ENCODE measurements at places on chromosomes 5 and 9.

GRCh38 chr9:111427186-111427585, 57.0 kb downstream of the ECPAS start:
- no peak for DNase-seq

DNA sequence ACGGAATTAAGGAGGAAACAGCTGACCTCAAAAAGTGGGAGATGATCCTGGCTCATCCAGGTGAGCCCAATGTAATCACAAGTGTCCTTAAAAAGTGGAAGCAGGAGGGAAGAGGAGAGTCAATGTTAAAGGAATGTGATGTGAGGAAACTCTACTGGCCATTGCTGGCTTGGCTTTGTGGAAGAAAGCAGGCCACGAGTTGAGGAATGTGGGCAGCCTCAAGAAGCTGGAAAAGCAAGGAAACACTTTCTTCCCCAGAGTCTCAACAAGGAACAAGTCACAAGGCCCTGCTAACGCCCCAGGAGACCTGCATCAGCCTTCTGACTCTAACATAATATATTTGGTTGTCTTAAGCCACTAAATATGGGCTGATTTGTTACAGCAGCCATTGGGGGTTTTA, 252.8 kb downstream of the PSAT1 start:
- DNase-seq, result no peak

GRCh38 chr5:1508659-1509290, 15.0 kb downstream of the LPCAT1 start:
- DNase-seq, result no peak

GRCh38 chr5:74587890-74588289, 52.6 kb downstream of the ENC1 start:
- DNase-seq, result no peak

DNA sequence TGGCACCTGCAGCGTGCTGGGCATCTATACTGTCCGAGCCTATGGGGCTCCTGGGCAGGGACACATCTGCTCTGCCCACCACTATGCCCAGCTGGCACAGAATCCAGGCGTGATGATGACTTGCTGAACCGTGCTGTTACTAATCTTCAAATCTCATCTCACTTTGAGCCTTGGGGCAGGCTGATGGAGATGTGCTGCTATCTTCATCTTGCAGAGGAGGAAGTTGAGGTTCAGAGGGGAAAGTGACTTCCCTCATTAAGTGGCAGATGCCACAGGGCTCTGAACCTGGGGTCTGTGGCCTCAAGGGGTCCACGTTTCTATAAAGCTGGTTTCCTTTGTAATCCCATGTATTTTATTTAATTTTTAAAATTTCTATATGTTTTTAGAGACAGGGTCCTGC, 4.7 kb downstream of the SLC2A6 start:
- no peak for DNase-seq

DNA sequence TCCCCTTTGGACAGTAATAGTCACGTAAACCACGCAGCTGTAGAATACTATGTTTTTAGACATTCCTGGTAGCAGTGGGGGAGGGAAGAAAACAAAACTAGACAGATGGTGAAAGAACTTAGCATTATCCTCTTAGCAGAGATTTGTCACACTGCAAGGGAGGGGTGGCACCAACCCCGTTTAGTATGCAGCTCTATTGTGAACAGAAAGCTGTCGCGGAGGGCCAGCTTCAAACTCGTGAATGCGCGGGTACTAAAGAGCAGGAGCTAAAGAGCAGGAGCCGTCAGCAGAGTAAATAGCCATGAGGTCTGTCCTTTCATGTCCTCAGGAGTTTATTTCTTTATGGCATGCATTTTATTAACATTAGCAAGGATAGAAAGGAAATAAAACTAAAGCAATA, 141.9 kb upstream of the SLC12A2 start:
- peak; percentile 54 for DNase-seq

DNA sequence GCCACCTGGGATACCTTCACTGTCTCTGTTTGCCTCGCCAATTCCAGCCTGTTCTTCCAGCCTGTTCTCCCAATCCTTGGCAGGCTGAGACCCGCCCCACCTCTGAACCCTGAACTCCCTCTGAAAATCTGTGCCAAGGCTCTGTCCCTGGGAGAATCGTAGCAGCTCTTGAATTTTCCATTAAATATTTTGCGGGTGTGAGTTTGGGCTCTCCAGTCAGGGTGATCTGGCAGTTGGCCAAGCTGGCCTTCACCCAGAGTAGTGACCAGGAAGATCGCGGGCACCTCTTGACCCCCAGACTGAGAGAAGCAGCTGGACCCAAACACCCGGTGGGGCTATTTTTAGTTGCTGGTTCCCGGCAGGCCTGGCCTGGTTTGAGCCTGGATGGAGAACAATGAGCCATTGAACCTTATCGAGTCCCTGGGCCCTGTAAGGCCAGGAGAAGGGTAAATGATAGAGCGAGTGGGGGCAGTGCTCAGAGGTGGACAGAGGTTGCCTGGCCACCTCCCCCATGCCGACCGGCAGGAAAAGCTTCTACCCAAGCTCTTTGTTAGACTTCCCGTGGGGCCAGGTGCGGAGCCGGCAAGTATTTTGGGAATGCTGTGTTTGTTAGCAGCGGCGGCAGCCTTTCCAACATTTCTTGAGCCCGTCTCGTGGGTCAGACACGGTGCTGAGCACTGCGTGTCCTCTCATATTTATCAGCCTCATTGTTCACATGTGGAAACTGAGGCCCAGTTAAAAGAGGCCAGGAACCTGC, 146.2 kb downstream of the RGS3 start:
- DNase-seq, result peak; percentile 35

- no peak for DNase-seq
Measured at GRCh38 chr9:111029260-111029659, 9.0 kb downstream of the LPAR1 start.

DNA sequence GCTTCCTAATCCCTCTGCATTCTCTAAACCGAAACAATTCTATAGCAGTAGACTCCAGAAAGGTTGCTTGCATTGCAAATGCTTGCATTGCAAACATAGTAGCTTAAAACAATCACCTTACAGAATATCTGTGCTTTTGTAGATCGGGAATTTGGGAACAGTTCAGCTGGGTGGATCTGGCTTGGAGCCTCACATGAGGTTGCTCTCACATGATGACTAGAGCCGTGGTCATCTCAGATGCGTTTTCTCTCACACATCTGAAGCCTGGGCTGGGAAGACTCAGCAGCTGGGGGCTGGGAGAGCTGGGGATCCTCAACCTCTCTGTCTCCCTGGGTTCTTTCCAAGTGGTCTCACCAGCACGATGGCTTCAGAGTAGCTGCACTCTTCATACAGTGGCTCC, 127.8 kb downstream of the MSX2 start:
- DNase-seq, result no peak

DNA sequence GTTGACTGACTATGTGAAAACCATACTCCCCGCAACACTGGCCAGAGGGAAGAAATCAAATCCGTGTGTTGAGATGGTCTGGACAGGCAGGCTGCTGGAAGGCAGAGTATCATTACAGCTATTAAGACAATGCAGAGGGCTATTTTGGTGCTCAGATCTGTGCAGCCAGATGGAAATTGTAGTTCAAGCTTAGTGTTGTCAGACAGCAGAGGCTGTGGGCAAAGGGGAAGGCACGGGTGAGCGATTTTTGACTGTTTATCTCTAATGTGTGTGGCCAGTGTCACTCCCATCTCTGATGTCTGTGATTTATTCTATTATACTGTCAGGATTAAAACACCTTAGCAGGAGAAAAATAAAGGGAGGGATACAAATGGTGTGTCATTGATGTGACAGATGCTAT, 984.4 kb upstream of the WWC1 start:
- DNase-seq, result no peak

DNA sequence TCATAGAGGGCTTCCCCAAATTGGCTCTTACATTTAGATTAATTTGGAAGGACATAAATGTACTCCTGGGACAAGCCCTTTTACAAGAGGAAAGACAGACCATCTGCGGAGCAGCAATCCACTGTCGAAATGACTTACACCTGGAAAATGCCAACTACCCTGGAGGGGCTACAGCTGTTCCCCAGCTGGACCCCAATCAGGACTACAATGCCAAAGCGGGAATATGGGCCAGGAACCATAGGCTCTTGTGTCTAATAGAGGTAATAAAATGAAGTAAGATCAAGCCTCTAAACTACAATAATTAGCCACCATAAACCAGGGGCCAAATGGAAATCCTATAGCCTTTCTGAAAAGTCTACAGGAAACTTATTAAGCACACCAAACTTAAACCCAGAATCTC, 581.3 kb downstream of the PDE4D start:
- DNase-seq, result no peak

DNA sequence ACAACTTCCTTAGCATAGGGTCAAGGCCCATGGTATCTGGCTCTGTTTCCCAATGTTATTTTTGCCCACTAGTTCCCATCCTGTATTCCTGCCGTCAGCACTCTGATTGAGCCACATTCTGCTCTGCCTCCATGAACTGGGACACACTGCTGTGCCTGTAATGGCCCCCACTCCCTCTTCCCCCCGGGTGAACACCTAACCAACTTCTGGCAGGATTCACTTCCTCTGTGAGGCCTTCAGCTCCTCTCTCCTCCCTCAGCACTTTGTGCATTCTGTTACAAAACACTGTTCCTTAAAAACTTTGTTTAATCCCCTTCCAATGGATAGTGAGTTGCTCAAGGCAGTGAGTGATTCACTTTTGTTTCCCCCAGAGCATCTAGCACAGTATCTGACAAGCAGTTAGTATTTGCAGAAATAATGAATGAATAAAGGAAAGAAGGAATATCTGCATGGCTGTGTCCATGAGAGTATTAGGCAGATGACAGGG, 183.6 kb downstream of the EFNA5 start:
- no peak for DNase-seq

GRCh38 chr5:149886060-149886459, 58.5 kb downstream of the PDE6A start:
- no peak for DNase-seq

DNA sequence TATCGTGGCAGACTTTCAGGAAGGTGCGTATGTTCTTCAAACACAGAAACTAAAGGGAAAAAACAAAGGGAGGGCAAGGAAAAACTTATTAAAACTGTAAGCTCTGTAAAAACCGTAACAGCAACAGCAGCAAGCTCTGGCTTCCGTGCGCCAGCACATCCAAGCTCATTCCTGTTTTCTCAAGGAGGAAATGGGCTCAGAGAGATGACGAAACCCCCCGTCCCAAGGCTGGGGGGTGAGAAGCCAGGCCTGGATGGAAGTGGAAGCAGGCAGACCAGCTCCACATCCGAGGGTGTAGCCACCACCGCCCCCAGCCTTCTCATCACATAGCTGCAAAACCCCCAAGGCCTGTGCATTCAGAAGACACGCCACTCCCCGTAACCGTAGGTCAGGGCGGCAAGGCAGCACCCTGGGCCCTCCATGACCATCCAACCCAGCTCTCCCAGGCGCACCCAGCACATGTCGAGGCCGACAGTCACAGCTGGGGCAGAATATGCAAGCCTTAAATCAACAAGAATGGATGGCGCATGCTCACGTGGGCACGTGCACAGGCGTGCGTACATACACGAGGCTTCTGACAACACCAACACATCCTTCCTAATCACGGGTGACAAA, 52.8 kb downstream of the VAV2 start:
- no peak for DNase-seq

- no peak for DNase-seq
Measured at GRCh38 chr9:109767404-109767803, 12.6 kb upstream of the PALM2AKAP2 start.

DNA sequence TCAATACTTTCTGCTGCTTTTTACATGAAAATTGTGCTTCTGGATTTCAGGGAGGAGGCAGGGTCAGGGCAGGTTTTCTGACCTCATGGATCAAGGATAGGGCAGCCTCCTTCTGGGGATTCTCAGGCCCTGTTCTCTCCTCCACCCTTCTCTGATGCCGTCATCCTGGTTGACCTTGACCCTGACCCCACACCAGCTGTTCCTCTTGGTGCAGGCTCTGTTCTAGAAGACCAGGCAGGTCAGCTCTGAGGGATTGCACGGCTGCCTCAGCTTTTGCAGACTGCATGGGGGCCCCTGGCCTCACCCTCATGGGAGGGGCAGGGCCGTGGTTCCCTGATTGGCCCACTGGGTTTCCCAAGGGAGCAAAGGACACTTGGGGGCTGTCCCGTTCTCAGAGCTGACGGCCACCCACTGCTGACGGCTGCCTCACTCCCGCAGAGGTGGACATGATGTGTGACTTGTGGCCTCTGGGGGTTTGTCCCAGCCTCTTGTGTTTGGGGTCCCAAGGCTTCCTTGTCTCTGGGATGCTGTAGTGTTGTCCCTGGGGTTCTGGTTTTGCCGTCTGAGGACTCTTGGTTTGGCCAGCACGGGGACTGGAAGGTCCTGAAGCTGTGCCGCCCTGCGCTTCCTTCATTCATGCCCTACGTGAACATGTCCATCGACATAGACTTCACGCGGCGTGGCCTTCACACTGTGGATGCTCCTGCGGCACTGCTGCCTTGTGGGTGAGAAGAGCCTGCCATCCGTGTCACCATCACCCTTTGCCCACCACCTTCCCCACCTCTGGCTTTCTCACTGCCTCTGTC, 34.5 kb downstream of the CEP72 start:
- no peak for DNase-seq

- DNase-seq, result no peak
Measured at GRCh38 chr5:137734962-137735554, 831 bp downstream of the KLHL3 start.

GRCh38 chr5:8399471-8399870, 530.5 kb downstream of the MTRR start:
- DNase-seq, result peak; percentile 59

DNA sequence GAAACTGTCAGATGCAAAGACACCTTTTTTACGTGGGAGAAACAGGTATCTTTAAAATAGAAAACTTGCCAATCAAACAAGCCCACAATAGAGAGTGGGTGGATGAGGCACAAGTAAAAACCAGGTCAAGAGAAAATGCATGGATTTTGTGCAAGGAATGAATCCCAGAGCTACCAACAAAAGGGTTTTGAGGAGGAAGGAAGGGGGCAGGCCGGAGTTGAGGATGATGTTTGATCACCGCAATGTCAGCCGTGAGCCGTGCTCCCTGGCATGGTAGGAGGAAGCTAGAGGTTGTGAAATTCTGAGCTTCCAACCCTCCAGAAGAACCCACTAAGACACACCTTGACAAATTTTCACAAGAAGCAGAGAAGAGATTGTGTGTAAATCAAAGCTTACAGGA, 53.2 kb downstream of the HRH2 start:
- DNase-seq, result no peak

DNA sequence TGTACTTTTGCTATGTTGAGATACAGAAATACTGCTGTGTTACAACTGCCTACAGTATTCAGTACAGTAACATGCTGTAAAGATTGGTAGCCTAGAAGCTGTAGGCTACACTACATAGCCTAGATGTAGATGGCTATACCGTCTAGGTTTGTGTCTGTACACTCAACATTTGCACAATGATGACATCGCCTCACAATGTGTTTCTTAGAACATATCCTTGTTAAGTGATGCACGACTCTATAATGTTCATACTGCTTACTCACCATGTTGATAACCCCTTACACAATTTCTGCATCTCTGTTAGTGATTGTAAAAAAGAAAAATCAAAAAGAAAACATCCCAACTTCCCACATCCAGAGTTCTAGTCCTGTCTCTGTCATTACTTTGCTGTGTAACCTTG, 450.0 kb downstream of the CCDC171 start:
- DNase-seq, result no peak
